Choroid plexus epithelial cell (primary cell): ENCODE measurements at places on chromosomes 4 and X.

- DNase-seq = no peak
These were observed 14.4 kb upstream of the TLR8 start for GRCh38 chrX:12891915-12892506.

DNA sequence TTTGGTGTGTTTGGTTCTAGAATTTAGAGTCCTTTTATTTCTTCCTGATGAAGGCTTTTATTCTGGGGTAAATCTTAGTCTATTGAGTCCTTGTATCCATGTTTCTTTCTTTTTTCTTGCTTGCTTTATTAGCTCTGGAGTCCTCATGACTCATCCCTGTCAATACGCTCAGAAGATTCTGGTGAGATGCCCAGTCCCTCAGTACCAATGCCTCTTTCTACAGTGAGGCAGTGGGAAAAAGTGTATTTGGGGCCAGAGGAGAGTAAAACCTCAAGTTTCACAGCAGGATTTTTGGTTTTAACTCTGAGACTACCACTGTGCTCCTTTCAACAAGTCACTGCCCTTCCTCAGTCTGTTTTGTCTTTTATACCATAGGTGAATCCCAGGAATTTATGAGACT is 368.0 kb downstream of the GBA3 start:
- DNase-seq = peak; percentile 14

GRCh38 chr4:137905930-137906329 is 336.2 kb downstream of the SLC7A11 start:
- DNase-seq = peak; percentile 14

DNA sequence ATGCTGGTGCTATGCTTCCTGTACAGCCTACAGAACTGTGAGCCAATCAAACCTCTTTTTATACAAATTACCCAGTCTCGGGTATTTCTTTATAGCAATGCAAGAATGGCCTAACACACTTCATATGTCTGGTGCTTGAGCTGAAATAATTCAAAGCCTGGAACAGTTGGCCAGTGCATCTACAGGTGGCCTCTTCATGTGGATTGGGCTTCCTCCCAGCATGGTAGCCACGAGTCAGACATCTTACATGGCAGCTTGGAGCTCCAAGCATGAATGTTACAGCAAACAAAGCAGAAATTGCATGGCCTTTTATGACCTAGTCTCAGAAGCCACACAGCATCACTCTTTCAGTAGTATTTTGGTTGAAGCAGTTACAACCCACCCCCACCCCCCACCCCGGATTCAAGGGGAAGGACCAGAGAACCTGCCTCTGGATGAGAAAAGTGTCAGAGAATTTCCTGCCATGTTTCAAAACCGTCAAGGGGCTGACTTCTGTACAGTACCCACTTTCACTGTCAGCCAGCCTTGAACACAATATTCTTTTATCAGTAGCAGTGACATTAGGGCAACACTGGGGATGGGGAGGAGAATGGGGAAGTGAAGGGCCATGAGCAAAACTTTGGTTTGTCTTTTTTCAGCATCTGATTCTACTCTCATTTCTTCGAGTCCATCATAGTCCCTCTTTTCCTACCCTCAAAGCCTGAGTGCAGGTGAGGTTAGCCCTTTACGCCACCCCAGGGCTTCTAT is 368.7 kb downstream of the BCOR start:
- no peak for DNase-seq

DNA sequence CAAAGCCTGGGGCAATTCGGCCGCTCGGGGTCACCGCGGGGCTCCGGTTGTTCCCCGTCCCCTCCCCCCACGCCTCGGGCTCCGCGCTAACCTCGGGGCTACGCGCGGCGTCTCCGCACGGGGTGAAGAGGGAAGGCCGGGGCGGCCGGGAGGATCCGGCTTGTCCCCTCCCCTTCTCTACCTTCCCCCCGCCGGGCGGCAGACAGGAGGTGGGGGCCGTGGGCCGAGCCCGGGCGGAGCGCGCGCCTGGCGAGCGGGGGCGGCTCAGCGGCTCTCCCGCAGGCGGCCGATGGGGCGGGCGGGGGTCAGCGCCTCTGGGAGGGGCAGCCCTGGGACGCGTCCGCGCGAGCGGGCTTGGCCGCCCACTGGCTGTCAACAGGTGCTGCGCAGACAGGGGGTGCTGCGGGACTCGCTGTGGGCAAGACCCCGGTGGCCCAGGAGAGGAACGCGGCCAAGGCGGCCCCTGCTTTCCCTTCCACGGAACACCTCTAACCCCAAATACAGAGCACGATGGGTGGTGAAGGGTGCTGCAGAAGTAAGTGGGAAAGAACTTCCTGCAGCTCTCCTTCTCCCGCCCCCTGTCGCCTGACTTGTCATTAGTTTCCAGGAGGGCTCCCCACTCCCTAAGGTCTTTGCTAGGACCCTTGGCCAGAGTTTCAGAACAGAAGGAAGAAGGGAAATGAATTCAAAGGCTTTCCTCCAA is at the start of gene PDGFC:
PDGFC (minus strand) TSS at position 124 of the 703 bp plus-strand sequence. CDS start 896 bp downstream, outside the sequence.
- DNase-seq = peak; percentile 77

GRCh38 chr4:85452058-85452731 is 22.8 kb upstream of the ARHGAP24 start:
- no peak for DNase-seq

GRCh38 chrX:129934952-129935351 is 29.0 kb downstream of the UTP14A start:
- no peak for DNase-seq

DNA sequence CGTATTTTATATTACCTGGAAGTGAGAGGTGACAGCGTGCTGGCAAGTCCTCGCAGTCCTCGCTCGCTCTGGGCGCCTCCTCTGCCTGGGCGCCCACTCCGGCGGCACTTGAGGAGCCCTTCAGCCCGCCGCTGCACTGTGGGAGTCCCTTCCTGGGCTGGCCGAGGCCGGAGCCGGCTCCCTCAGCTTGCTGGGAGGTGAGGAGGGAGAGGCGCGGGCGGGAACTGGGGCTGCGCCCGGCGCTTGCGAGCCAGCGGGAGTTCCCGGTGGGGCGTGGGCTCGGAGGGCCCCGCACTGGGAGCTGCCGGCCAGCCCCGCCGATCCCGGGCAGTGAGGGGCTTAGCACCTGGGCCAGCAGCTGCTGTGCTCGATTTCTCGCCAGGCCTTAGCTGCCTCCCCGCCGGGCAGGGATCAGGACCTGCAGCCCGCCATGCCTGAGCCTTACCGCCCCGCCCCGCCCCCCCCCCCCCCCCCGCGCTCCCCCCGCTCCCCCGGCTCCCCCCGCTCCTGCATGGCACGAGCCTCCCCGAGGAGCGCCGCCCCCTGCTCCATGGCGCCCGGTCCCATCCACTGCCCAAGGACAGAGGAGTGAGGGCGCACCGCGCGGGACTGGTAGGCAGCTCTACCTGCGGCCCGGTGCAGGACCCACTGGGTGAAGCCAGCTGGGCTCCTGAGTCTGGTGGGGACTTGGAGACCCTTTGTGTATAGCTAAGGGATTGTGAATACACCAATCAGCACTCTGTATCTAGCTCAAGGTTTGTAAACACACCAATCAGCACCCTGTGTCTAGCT is 298.9 kb upstream of the MAGEB16 start:
- DNase-seq = no peak

DNA sequence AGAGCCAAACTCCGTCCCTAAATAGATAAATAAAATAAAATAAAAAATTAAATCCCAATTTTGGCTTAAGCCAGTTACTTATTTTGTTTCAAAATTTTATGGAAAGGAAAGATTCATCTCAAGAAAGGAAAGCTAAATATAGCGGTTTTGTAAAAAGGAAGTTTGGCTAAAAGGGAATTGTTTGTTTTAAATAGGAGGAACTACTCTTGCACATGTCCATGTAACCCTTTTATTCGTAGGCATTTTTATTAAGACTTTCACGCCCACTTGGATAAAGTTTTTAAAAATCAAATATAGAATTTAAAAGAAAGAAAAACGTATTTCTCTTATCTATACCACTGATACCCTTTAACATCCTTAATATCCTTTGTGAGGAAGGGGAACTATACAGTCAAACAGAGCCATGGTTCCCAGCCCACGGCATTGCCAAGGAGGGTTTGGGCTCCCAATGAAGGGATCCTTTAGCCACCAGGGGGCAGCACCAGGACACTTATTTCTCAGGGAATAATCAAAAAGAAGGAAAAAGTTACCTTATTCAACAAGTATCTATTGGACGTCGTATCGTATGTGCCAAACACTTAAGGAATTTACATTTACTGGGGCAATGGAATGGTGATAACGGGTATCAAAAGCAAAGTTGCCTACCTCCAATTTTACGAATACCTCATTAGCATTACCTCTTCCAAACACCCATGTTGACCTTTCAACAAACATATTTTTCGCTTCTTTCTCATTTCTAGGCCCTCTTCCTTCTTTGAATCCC is 27.7 kb downstream of the CDKN2AIP start:
- peak; percentile 79 for DNase-seq

DNA sequence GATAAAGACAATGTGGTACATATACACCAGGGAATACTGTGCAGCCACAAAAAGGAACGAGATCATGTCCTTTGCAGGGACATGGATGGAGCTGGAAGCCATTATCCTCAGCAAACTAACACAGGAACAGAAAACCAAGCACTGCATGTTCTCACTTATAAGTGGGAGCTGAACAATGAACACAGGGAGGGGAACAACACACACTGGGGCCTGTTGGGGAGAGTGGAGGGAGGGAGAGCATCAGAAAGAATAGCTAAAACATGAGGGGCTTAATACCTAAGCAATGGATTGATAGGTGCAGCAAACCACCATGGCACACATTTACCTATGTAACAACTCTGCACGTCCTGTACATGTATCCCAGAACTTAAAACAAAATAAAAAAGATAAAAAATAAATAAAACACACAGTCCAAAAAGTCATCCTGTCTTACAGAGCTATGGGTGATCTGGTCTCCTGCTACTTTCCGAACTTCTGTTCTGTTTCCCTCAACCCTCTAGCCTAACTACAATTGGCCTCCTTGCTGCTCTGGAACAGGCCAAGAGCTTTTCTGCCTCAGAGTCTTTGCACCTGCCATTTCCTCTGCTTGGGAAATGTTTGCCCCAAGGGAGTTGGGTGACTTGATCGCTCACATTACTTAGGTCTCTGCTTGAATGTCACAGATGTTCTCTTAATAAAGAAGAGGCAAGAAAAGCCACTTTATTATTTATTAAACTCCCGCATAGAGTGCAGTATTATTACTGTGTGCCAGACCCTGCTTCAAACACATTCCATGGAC is 1.1 kb upstream of the CD38 start:
- no peak for DNase-seq

- DNase-seq = peak; percentile 39
These were observed 383.9 kb downstream of the RPA4 start for GRCh38 chrX:97267396-97268181.

DNA sequence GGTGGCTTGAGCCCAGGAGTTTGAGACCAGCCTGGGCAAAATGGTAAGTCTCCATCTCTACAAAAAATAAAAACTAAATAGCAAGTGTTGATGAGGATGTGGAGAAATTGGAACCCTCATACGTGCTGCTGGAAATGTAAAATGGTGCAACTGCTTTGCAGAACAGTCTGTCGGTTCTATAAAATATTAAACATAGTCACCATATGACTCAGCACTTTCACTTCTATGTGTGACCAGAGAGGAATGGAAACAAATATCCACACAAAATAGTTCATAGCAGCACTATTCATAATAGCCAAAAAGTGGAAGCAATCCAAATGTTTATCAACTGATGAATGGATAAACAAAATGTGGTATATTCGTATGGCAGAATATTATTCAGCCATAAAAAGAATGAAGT is 60.8 kb upstream of the FMR1 start:
- no peak for DNase-seq

DNA sequence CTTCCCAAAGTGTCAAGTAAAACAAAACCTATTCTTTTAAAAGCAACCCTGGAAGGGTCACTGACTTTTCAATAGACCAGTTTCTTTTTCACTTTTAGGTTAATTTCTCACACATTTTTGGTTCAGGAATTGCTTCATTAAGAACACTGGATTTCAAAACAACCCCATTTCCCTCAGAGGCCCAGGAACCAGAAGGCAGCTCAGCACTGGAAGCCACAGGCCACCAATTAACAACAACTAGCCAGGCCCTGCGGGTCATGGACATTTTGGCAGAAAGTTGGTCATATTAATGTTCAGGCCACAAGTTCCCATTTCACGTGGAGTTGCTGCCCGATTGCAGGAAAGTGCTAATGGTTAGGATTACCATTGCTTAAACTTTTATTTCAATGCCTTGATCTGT is 39.8 kb downstream of the HAND2 start:
- no peak for DNase-seq

DNA sequence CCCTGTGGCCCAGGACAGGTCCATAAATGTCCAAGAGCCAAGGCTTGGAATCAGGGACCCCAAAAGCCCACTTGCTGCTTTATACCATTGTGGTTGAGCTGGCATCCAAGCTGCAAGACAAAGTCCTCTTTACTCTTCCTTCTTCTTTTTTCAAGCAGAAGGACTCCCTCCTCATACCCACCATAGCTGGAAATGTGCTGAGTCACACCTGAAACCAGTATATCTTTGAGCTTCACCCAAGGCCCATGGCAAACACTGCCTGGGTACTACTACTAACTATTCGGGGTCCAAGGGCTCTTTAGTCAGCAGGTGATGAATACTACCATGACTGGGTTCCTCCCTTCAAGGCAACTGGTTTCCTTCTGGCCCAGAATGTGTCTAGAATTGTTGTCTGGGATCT is 37.3 kb upstream of the NMU start:
- DNase-seq = no peak

- DNase-seq = no peak
These were observed 4.1 kb downstream of the SEPTIN6 start for GRCh38 chrX:119688911-119689321.

DNA sequence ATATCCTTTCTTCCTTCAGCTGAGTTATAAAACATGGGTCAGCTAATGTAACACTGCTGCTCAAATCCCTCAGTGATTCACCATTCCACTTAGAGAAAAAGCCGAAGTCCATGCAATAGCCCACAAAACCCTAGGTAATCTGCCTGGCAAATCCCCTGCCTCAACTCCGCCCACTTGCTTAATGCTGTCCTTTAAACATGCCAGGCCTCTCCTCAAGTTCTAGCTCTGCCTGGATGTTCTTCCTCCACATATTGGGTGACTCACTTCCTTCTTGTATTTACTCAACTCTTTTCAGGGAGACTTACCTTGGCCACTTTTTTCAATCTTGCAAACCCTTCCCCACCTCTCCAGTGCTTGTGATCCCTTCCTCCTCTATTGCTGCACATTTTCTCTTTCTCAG is 89.8 kb downstream of the EMCN start:
- DNase-seq = peak; percentile 73

- DNase-seq = no peak
These were observed 1145.1 kb upstream of the POU3F4 start for GRCh38 chrX:82362990-82363389.

DNA sequence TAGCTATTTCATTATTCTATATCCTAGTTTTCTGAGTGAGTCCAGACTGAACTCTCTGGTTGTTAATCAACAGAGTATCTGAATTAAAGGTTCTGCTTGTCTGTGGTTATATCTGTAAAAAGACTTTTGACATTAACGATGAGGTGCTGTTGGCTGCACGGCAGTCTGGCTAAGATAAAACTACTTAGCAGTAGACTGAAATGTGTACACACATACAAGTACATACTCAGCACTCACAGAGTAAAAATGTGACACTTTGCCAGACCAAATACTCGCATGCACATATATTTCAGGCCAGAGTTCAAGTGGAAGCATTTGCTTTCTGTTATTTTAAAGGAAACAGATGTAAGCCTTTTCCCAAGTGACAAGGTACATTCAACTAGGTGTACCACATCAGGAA is 80.5 kb downstream of the PRDM5 start:
- peak; percentile 86 for DNase-seq

- no peak for DNase-seq
These were observed 106.0 kb downstream of the ADRA2C start for GRCh38 chr4:3871881-3872833.

- DNase-seq = peak; percentile 72
These were observed 14.9 kb upstream of the LOC101059915 start for GRCh38 chrX:71652405-71652804.

- no peak for DNase-seq
These were observed 22.9 kb upstream of the FRMPD4 start for GRCh38 chrX:12115377-12115776.
